ENCODE measurements at places on chromosomes 5 and 9. TPM values are rescaled to one million over a fixed set of nuclear protein-coding genes. Genes with fewer than 3 reads are reported as not detected.

PCA3 gene
- not detected for total RNA-seq

SAXO1 gene
- not detected for total RNA-seq

DNA sequence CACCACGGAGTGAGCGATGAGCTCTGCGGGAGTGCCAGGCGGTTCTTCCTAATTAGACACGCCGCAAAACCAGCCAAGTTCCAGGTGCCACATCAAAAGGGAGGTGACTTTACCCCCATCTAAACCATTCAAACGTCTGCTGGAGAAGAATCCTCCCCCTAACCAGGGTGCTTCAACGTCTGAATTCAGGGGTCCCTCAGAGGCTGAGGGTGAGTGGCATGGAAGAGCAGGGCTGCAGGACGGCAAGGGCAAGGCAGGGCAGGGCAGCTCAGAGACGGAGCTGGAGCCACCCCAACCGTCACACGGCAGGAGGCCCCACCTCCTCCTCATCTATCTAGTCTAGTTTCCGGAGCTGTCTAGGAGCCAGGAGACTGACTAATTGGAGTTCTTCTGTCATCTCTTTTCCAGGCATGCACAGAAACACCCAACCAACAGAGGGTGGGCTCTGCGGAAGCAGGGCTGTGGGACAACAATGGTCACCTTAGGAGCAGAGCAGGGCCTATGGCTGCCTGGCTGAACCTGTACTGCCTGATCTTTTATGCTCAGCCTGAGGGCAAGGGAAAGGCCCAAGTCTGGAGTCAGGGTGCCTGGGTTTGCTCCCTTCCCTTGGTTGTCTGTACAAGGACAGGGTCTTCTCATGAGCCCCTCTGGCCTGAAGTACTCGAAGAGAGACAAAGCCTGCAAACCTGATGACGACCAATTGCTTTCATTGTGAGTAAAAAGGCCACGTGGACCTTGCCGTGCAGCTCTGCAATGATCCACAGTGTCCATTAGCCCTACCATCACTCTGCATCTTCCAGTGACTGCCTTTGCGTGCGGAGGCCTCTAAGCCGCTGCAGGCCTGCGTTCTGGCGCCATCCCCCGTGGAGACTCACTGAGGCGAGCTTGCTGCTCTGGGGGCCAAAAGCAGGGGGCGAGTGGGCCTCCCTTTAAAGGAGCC is 81.0 kb upstream of the SLC25A51 start:
- DNase-seq: no peak
- no peak overlapping the region for H3K4me3 ChIP-seq
- H3K4me1 ChIP-seq: no peaks in the 10 kb centered on the region

GRCh38 chr5:5645198-5645597 is 222.7 kb downstream of the ICE1 start:
- H3K27me3 ChIP-seq: peaks cover 85% of the 10 kb centered on the region
- no peak for DNase-seq
- H3K36me3 ChIP-seq: no peaks in the 10 kb centered on the region

- H3K4me3 ChIP-seq: no peak overlapping the region
- DNase-seq: no peak
- no peaks in the 10 kb centered on the region for H3K36me3 ChIP-seq
- no peak overlapping the region for H3K27ac ChIP-seq
- H3K27me3 ChIP-seq: no peaks in the 10 kb centered on the region
- no peaks in the 10 kb centered on the region for H3K4me1 ChIP-seq
Observed at GRCh38 chr5:135013947-135014570, 20.0 kb downstream of the PITX1 start.

GRCh38 chr9:118624608-118625007 is 744.6 kb downstream of the BRINP1 start:
- no peak overlapping the region for H3K27ac ChIP-seq
- no peaks in the 10 kb centered on the region for H3K36me3 ChIP-seq
- H3K27me3 ChIP-seq: no peaks in the 10 kb centered on the region
- H3K4me1 ChIP-seq: no peaks in the 10 kb centered on the region
- DNase-seq: no peak

WNK2 gene
- 44.6 TPM for total RNA-seq

CNTLN gene
- total RNA-seq: 3.6 TPM

ADAMTSL2 gene
- total RNA-seq: 0.39 TPM

ZCCHC10 gene
- total RNA-seq: 8.3 TPM

GRCh38 chr9:128113526-128114325 is 13.8 kb downstream of the PTGES2 start:
- H3K27ac ChIP-seq: no peak overlapping the region
- H3K36me3 ChIP-seq: no peaks in the 10 kb centered on the region
- H3K27me3 ChIP-seq: no peaks in the 10 kb centered on the region
- DNase-seq: no peak
- H3K4me1 ChIP-seq: no peaks in the 10 kb centered on the region

ADAMTSL1 gene
- total RNA-seq: not detected

DNA sequence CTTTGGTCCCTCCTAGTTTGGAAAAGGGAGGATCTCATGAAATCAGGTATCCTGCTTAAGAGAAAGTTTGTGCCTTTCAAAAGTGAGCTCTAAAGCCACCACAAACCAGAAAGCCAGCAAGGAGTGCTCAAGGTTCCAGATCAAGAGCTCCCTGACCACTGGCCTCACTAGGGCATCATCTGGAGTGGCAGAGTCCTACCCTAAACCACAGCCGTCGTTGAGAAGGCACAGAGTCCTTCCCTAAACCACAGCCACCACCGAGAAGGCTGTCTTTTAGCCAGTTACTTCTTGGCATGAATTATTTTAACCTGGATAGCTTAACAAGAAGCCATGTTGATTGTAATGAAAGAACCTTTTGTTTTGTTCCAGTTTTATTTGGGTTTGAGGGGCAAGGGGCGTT is 102.9 kb downstream of the FRMD3 start:
- H3K4me3 ChIP-seq: no peak overlapping the region
- no peaks in the 10 kb centered on the region for H3K36me3 ChIP-seq
- H3K27ac ChIP-seq: no peak overlapping the region
- DNase-seq: no peak

DNA sequence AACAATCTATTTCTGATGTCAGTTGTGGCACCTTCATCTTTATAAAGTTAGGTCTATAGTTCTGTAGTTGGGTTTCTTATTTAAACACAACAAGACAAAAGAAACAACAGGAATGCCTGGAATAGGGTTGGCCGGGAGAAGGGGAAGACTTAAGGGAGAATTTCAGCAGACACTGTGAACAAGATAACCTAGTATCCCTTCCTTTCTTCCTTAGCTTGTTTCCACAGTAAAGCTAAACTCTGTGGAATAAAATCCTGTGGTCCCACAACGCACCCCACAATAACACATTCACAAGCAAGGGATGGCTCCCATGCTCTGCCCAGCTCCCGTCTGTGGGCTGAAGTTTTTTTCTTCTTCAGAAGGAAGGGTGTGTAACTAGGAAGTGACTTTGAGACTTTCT is 124.9 kb upstream of the SMARCA2 start:
- no peaks in the 10 kb centered on the region for H3K27me3 ChIP-seq
- H3K4me1 ChIP-seq: no peaks in the 10 kb centered on the region
- H3K4me3 ChIP-seq: no peak overlapping the region
- no peaks in the 10 kb centered on the region for H3K36me3 ChIP-seq
- no peak overlapping the region for H3K27ac ChIP-seq

PCSK5 gene
- 9.8 TPM for total RNA-seq

DNA sequence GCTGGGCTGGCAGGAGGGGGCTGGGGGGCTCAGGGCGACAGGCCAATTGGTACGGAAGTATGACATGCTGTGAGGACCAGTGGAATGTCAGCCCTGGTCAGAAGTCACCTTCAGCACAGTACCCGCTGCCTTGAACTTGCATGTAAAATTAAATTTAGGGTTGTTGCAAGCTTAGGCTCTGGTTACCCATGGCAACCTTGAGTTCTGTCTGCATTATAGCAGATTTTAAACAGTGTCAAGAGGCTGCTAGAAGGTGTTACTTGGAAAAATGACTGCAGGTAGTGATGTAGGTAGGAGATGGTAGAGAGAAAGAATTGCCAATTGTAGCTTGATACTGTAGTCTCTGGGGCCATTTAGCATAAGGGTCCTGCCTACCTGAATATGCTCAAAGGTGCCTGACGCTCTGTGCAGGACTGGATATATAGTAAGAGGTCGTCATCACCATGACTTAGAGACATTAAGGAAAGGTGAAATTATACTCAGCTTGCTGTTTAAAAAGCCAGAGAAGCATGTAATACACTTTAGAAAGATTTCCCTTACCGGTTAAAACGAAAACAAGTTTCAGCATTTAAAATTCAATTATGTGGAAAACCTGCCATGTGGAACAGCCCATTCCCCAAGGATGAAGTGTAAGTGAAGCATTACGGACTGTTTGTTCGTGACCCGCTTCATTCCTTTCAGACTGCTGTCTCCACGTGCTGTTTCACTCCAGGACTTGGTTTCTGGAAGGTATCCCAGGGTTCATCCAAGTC is 169.0 kb downstream of the PDZD2 start:
- no peaks in the 10 kb centered on the region for H3K4me1 ChIP-seq
- peaks cover 77% of the 10 kb centered on the region for H3K27me3 ChIP-seq
- no peak for DNase-seq
- H3K4me3 ChIP-seq: no peak overlapping the region

DNA sequence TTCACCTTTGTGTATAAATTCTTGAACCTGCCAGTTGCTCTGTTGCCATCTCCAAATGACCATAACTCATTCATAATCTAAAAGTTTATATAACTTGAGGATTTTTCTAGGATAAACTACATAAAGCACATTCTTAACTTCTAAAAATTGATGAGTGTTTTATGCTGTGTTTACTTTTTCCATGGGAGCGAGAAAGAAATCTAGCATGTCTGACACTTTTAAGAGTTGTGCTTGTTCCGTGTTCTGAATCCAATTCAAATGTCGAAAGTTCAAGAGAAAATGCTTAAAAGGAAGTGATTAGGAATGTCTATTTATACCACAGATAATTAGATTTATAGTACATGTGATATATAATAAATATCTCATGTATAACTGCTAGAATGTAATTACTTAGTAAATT is 154.4 kb downstream of the DEPDC1B start:
- H3K4me3 ChIP-seq: no peak overlapping the region
- no peak for DNase-seq
- H3K4me1 ChIP-seq: no peaks in the 10 kb centered on the region
- no peaks in the 10 kb centered on the region for H3K27me3 ChIP-seq
- H3K27ac ChIP-seq: no peak overlapping the region

DNA sequence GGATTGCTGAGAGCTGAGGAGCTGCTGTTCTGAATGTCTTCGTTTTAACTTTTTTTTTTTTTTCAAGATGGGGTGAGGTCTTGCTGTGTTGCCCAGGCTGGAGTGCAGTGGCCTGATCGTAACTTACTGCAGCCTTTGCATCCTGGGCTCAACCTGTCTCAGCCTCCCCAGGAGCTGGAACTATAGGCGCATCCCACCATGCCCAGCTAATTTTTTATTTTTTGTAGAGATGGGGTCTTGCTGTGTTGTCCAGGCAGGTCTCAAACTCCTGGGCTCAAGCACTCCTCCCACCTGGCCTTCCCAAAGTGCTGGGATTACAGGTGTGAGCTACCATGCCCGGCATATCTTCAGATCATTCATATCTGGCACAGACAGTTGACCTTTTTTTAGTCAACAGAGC is 46.5 kb downstream of the TRIO start:
- 0 out of 2 replicates have a peak, but pooled peaks cover 6% of the 10 kb centered on the region for H3K36me3 ChIP-seq
- H3K4me3 ChIP-seq: peak overlapping the region; percentile 30
- H3K27me3 ChIP-seq: no peaks in the 10 kb centered on the region
- H3K4me1 ChIP-seq: peaks cover 87% of the 10 kb centered on the region
- DNase-seq: no peak
- H3K27ac ChIP-seq: peak overlapping the region; percentile 92

SPINK7 gene
- not detected for total RNA-seq

- no peak overlapping the region for H3K27ac ChIP-seq
- H3K27me3 ChIP-seq: no peaks in the 10 kb centered on the region
- H3K36me3 ChIP-seq: no peaks in the 10 kb centered on the region
- no peaks in the 10 kb centered on the region for H3K4me1 ChIP-seq
Observed at GRCh38 chr5:34051374-34051980, 8.5 kb upstream of the C1QTNF3 start.

- no peaks in the 10 kb centered on the region for H3K36me3 ChIP-seq
- H3K4me1 ChIP-seq: no peaks in the 10 kb centered on the region
- no peak for DNase-seq
- H3K27me3 ChIP-seq: no peaks in the 10 kb centered on the region
- H3K4me3 ChIP-seq: no peak overlapping the region
Observed at GRCh38 chr5:142785206-142785605, 15.0 kb downstream of the ARHGAP26 start.

DNA sequence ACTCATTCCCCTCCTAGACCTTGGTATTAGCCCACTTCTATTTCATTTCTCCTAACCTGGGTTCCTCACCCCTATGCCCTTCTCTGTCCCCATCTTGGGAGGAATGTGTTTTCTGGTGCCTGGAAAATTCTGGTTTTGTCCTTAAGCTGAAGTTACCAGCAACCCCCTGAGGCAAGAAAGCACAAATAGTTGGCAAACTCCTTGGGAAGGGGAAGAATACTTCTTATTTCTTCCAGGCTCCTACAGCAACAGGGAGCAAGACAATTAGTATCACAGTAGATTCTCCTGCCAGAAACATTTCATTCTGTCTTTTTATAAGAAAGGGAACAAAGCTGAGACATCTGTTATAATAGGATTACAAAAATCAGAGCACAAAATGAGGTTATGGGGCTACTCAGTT is 142.5 kb downstream of the SNCAIP start:
- H3K4me3 ChIP-seq: no peak overlapping the region
- no peak overlapping the region for H3K27ac ChIP-seq
- no peaks in the 10 kb centered on the region for H3K36me3 ChIP-seq
- DNase-seq: no peak
- H3K27me3 ChIP-seq: no peaks in the 10 kb centered on the region
- peaks cover 6% of the 10 kb centered on the region for H3K4me1 ChIP-seq

- DNase-seq: no peak
- H3K4me3 ChIP-seq: no peak overlapping the region
- no peaks in the 10 kb centered on the region for H3K4me1 ChIP-seq
- H3K27me3 ChIP-seq: peaks cover 52% of the 10 kb centered on the region
- H3K36me3 ChIP-seq: no peaks in the 10 kb centered on the region
Observed at GRCh38 chr5:66338828-66339227, 194.7 kb downstream of the SREK1 start.

GRCh38 chr5:133947431-133947841 is 21.0 kb downstream of the C5orf15 start:
- H3K4me3 ChIP-seq: no peak overlapping the region
- no peaks in the 10 kb centered on the region for H3K27me3 ChIP-seq
- no peaks in the 10 kb centered on the region for H3K36me3 ChIP-seq
- H3K27ac ChIP-seq: no peak overlapping the region
- no peak for DNase-seq

IDNK gene
- total RNA-seq: 1.7 TPM

GRCh38 chr5:10233505-10233904 is 16.2 kb downstream of the ATPSCKMT start:
- DNase-seq: peak; percentile 76
- H3K4me1 ChIP-seq: peaks cover 6% of the 10 kb centered on the region
- no peak overlapping the region for H3K4me3 ChIP-seq
- H3K27ac ChIP-seq: peak overlapping the region; percentile 9

DNA sequence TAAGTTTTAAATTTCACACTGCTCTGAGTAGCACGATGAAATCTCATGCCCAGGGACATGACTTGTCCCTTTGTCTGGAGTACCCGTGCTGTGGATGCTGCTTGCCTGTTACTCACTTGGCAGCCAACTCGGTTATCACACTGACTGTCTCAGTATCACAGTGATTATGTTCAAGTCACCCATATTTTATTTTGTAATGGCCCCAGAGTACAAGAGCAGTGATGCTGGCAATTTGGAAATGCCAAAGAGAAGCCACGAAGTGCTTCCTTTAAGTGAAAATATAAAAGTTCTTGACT is 22.8 kb upstream of the SCGB3A2 start:
- H3K27ac ChIP-seq: no peak overlapping the region
- no peaks in the 10 kb centered on the region for H3K27me3 ChIP-seq
- no peaks in the 10 kb centered on the region for H3K36me3 ChIP-seq
- no peak for DNase-seq
- no peak overlapping the region for H3K4me3 ChIP-seq

- no peaks in the 10 kb centered on the region for H3K27me3 ChIP-seq
- H3K36me3 ChIP-seq: peaks cover 9% of the 10 kb centered on the region
- no peak overlapping the region for H3K27ac ChIP-seq
- DNase-seq: no peak
Observed at GRCh38 chr5:78419396-78419795, 59.0 kb downstream of the SCAMP1 start.

Measured in PC-9 (cell line).